NCI-H1930 (cell line): ENCODE measurements at places on chromosomes 6 and 20.
A peak's percentile ranks its signal among the peaks of the same experiment; 100 is the strongest.

DNA sequence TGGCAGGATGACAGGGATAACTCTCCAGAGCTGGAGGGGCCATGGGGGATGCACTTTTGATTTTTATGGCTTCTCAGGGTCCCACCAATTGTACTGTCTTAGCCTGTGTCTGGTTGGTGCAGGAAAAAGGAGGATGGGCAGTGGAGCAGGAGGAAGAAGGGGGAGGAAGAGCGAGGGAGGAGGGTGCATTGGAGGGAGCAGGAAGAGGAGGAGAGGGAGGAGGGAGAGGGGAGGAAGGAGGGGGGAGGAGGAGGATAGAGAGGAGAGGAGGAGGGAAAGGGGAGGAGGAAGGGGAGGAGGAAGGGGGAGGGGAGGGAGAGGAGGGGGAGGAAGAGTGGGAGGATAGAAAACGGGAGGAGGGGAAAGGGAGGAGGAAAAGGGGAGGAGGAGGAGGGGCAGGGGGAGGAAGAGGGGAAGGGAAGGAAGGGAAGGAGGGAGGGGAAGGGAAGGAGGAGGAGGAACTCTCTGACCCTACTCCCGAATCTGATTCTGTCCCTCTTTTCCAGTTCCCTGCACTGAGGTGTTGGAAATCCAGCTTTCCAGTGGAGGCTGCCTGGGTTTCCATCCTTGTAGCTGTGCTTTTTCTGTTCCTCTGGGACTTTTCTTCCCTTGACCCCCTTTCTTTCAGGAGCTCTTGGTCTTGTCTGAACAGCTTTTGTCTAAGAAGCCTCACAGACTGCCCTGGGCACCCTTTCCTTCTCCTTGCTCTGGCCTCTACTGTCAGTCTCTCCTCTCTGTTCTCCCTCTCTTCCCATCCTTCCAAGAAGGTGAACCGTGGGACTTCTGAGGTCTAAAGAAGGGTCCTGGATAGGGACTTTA is 149.4 kb downstream of the DHX35 start:
- DNase-seq = no peak

DNA sequence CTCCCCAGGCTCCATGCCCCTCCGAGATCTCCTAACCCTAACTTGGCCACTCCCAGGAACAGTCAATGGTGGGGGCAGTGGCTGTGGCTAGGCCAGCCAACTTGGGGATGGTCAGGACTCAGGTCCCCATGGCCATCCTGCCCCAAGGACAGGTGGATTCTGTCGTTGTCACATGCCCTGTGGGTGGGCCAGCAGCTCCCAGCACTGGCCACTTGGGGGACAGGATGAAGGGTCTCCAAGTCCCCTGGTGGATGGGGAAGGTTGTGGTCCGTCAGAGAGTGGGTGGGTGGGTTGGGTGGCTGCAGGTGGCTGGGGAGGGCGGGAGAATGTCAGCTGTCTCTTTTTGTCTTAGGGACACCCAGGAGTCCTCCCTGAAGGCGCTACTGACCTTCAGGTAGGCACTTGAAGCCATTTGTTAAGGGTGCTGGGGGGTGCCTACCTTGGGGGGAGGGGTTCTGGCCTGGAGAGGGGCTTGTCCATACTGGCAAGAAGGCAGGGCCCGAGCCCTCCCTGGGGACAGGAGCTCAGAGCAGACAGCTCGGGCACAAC is 5.5 kb downstream of the COL9A3 start:
- no peak for DNase-seq

GRCh38 chr20:59576216-59576953 is 28.0 kb upstream of the PHACTR3 start:
- no peak for DNase-seq

DNA sequence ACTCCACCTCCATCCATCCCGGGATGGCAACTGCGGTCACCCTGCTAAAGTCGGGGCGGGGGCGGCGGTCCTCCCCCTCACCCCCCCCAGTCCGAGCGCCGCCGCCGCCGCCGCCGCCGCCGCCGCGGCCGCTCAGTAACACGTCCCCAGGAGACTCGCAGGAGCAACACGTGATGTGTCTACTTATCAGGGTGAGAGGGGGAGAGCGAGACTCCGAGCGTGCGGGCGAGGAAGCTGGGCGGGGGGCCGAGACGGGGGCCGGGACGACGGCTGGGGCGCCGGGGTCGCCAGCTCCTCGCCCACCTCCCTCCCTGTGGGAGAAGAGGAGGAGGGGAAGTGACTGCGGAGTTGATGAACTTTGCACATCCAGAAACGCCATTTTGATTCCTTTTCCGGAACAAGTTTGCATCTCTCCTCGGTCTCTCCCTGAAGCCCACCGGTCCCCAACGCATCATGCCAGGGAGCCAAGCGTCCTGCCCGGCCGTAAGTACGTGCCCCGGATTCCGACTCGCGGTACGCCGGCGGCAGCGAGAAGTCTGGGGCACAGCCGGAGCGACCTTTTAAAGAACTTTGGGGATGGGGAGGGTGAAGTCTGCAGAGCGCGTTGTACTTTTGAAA is at the start of gene RREB1:
TSS of gene RREB1 (plus strand) at position 384 of the 618 bp plus-strand sequence. CDS start 73,951 bp downstream, outside the sequence.
- DNase-seq = no peak

DNA sequence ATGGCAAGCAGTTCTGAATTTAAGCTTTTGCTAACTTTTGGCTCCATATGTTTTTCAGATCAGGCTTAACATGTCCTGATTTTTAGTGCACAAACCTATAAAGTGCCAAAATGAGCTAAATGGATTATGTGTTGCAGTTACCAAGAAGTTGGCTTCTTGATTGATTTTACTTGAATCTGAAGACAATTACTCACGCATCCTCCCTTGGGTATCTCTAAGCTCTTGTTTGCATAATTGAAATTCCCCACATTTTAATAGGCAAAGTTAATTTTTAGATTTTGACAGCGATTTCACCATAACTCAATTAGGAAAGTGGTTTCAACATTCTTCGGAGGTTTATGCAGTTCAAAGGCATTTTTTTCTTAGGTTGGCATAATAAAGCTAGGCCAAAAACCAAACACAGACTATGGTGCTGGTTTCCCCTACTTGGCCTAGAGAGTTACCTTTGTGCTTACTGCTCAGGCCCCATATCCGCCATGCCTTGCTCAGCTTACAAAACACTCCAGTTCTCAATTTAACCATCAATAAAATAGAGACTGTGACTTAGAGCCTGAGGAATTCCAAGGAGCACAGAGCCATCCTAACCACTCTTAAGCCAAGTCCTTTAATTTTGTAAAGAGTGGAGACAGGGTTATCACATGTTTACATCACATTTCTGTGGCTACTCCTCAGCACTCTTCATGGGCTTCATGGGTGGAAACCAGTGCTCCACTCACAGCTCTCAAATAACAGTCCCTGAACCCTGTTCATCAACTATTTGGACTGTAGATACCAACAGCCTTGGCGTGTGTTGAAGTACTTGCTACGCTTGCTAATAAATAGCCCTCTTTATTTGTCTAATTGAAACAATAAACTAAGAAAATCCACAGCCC is 32.1 kb downstream of the LAMA4 start:
- no peak for DNase-seq

- DNase-seq = no peak
Measured at GRCh38 chr6:1834646-1835516, 225.2 kb downstream of the FOXC1 start.

DNA sequence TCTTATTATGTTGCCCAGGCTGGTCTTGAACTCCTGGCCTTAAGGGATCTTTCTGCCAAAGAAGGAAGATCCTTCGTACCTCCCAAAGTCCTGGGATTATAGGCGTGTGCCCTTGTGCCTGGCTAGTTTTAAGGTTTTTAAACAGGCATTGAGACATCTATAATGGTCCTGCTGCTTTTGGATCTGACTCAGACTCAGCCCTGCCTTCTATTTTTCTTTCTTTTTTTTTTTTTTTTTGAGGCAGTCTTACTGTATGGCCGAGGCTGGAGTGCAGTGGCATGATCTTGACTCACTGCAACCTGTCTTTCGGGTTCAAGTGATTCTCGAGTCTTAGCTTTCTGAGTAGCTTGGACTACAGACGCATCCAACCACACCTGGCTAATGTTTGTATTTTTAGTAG is 73.7 kb downstream of the PHF20 start:
- no peak for DNase-seq

DNA sequence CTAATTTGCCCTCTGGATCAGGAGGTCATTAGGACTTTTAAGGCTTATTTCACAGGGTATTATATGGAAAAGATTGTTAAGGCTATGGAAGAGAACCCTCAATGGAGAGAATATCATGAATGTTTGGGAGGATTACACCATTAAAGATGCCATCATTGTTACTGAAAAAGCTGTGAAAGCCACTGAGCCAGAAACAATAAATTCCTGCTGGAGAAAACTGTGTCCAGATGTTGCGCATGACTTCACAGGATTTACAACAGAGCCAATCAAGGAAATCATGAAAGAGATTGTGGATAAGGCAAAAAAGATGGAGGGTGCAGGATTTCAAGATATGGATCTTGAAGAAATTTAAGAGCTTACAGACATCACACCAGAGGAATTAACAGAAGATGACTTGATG is 798.3 kb upstream of the SLC35B3 start:
- DNase-seq = no peak

- no peak for DNase-seq
Measured at GRCh38 chr6:27359231-27359630, 29.3 kb upstream of the ZNF391 start.

DNA sequence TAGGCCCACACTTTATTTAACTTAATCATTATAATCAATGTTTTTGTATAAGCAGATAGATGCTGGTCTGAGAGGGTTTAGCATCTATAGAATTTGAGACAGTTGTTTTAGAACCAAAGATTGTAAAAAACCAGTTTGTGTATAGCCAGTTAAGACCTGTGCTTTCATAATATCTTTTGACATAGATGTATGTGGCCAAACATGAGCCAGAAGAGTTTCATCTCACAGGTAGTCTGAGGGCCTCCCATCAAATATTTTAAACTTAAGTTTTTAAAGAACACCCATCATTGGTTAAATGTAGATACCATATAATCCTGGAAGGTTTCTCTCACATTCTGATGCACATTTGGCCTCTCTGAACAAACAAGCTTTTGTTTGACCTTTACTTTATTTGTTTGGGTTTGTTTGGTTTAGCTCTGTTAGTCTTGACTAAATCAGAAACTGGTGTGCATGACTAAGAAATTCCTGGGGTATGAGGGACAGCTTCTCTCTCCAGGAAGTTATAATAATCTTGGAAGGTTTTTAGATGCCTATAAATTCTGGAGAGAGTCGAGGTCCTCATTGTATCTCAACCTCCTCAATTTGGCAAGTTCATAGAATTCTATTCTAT is 58.0 kb upstream of the TMEM200A start:
- DNase-seq = no peak

DNA sequence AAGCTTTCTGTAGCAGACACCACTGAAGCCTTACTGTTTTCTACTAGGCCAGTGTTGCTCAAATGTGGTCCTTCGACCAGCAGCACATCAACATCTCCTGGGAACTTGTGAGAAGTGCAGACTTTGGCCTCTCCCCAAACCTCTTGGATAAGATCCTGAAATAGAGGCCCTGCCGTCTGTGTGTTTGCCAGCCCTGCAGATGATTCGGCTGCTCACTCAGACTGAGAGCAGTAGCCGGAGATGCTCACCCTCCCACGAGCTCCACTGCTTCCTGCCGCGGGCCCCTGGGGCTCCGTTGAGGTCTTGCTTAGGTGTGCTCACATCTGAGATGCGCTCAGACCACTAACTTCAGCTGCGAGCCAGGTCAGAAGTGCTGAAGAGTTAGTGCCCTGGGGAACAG is 129.5 kb upstream of the SSTR4 start:
- DNase-seq = no peak

DNA sequence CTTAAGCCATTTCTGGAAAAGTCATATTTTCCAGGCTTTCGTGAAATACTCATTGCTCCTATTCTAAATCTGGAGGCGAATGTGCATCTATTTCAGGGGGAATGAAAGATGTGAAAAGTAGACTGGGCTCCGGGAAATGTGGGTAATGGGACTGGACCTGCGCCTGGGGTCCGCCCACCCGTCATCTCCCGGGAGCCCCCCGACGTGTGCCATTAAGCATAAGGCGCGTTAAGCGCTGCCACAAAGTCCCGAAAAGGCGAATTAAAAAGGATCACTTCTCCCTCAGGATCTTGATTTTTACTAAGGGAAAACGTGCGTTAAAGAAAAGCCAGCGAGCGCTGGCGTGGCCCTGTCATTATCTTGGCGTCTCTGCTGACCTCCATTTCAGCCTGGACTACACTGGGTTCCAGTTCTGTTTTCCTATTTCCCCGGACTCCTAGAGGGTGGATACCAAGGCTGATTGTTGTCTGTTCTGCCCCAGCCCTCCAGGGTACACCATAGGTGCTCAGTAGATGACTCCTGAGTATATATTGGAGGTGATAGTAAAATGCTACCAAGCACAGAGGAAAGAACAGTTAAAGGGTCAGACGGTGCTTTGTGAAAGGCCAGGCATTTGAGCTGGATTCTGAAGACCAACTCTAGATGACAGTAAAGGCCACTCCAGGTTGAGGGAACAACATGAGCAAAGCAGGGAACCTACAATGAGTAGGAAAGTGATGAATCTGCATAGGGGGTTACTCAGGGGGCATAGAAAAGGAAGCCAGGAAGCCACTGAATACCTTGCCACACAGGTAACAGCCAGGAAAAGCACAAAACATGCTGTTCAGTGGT is 89.2 kb upstream of the ARID1B start:
- peak; percentile 34 for DNase-seq

DNA sequence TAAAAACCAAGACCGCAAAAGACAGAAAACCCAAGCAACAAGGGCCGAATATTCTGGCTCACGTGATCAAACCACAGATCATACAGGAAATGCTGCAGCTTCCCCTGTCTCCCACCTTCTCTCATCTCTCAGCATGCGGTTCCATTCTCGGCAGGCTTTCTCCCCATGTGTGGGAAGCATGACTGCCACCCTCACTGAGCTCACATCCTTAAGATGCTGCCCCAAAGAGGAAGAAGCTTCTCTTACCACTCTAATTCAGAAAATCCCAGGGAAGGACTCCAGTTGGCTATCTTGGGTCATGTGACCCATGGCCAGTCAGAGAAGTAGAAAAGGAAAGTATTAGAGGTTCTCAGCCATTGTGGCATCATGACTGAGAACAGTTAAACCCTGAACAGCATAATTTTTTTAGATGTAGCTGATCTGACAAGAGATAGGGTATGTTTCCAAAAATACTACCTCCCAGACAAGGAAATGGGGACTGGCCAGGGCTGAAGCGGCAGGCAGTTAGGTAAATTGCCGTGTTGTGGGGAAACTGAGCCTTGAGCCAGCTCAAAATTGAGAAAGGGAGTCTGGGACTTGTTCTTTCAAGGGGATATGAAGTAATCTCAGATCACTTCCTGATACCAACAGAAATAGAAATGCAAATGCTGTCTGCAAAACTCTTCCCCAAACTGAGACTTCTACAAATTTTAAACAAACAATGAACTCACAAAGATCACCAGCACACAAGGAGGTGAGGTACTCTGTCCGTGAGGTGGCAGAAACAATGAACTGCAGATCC is 37.1 kb upstream of the GRM4 start:
- no peak for DNase-seq

GRCh38 chr6:90896075-90896547 is 309.2 kb upstream of the MAP3K7 start:
- no peak for DNase-seq
